ENCODE measurements at places on chromosomes 3 and 15. TPM values are rescaled to one million over a fixed set of nuclear protein-coding genes. Genes with fewer than 3 reads are reported as not detected.

The GPR15 gene
- polyA plus RNA-seq, result not detected

The DAZL gene
- not detected for polyA plus RNA-seq

DNA sequence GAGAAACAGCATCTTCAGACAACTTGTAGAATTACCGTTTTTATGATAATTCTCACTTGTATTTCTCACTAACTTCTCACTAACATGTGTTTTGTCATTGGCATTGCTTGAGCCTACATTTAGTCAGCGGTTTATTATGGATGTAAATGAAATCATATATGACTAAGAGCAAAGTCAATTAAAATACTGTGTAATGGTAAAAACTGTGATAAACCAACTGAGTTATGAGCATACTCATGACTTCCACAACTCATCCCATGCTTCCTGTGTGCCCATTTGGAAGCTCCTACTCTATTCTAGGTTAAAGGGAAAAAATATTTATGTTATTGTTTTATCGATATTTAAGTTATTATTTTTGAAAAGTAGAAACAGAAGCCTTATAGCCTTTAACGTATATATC is 12.8 kb downstream of the PXK start:
- H3K27me3 ChIP-seq, result no peaks in the 10 kb centered on the region
- peaks cover 9% of the 10 kb centered on the region for H3K36me3 ChIP-seq
- H3K4me3 ChIP-seq, result no peak overlapping the region
- no peak for DNase-seq
- no peak overlapping the region for H3K27ac ChIP-seq

DNA sequence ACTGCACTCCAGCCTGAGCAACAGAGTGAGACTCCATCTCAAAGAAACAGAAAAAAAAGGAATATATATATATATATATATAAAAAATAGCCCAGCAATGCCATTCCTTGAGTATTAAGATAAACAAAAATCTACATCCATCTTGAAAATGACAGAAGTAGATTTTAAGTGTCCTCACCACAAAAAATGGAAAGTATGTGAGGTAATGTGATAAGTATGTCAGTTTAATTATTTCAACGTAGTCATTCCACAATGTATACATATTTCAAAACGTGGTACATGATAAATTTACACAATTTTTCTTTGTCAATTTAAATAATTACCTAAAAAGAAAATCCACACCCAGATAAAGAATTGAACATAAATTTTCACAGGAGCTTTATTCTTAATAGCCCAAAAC is 54.9 kb downstream of the HCN4 start:
- peak; percentile 11 for DNase-seq
- H3K27ac ChIP-seq, result no peak overlapping the region
- H3K4me3 ChIP-seq, result no peak overlapping the region
- peaks cover 9% of the 10 kb centered on the region for H3K27me3 ChIP-seq
- no peaks in the 10 kb centered on the region for H3K36me3 ChIP-seq

GRCh38 chr15:45249125-45249780 is 2.8 kb upstream of the SLC28A2 start:
- H3K27me3 ChIP-seq, result no peaks in the 10 kb centered on the region
- no peaks in the 10 kb centered on the region for H3K4me1 ChIP-seq
- DNase-seq, result no peak
- no peaks in the 10 kb centered on the region for H3K36me3 ChIP-seq
- H3K27ac ChIP-seq, result no peak overlapping the region

All from IMR-90 (cell line).